CD4-positive, alpha-beta T cell treated with Interleukin-6 at 100 ng/mL for 8 hours (primary cell): ENCODE measurements at places on chromosomes 1 and 21.

GRCh38 chr1:175673371-175674150 is 69.8 kb downstream of the TNR start:
- DNase-seq, result no peak

- DNase-seq, result no peak
Observed at GRCh38 chr1:214952648-214953047, 129.9 kb upstream of the KCNK2 start.

GRCh38 chr1:201750934-201751333 is 78.0 kb upstream of the IPO9 start:
- DNase-seq, result no peak

DNA sequence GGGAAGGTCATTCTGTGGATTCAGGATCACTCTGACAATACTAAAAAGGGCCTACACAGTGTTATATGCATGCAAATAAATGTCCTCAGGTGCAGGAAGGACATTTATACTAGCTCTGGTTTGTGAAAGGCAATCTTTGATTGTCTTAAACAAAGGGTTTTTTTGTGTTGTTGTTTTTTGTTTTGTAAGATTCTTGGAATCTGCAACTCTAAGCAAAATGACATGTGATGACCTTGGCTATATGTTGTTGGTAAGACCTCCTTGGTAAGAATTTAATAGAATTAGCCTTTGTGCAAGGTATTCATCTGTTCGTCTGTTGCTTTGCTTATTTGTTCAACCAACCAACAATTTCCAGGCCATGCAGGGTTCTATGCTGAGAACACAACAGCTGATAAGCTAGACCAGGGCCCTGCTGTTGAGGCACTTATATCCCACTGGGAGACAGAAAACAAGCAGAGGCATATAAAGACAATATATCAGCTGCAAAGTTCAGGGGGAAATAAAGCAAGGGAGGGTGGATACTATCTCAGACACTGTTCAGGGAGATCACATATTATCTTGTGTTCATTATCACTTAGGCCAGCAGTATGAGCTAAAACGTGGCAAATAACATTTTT is 60.3 kb downstream of the FH start:
- DNase-seq, result no peak

GRCh38 chr1:110765640-110766335 is 91.0 kb upstream of the KCNA3 start:
- DNase-seq, result peak; percentile 68

DNA sequence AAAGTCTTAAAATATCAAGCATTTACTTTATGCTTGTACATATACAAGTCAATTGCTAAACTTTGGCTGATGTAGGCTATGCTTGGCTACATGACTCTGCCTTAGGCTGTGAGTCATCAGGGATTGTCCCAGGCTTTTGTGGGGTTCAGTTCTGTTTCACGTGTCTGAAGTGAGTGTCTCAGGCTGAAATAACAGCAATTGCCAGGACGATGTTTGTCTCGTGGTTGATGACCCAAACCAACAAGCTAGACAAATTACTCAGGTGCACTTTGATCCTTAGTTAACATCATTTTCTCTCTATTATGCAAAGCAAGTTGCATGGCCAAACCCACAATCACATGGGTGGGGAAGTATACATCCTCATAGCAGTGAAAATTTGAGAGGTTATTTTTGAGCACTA is 410.1 kb downstream of the BRINP3 start:
- DNase-seq, result no peak

DNA sequence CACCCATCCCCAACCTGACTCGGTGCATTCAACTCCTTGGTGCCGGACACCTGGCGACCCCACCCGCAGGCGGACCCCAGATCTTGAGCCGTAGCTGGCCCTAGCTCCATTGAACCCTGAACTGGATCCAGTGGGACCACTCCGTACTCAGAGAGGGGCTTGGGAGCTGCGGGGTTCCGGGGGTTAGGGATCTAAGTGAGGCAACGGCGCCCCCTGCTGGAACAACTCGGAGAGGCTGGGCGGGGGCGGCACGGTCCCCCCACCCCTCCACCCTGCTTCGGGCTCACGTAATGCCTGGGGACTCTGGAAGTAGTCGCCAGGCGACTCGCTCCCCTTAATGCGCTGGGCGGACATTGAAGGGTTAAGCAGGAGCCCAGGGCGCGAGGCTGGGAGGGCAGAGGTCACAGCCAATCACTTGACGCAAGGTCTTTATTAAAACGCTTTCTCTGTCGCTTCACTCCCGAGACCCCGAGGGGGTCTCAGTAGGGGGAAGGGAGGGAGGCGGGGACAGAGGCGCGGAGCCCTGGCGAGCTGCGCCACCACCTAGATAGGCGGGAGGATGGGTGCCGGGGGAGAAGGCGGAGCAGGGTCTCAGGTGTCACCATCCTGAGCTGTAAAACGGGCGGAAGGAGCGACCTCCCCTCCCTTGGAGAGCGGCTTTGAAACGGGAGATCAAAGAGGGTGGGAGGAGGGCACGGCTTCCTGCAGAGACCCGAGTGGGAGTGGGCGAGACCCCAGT is 704 bp upstream of the CRABP2 start:
- DNase-seq, result peak; percentile 55

DNA sequence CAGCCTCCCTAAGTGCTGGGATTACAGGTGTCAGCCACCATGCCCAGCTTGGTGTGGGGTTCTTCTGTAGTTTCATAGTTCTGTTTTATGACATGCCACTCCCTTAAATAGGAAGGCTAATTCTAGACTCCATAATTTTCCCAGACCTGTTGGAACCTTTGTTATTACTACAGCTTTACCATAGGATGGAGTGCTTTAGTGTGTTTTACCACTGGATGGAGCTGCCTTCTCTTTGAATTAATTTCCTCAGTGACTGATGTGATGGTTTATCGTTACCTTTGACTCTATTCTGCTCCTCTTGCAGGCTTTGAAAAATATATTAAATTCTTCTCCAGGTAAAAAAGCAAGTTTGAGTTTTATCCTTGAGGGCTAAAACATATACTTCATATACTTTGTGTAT is 84.6 kb upstream of the NEK7 start:
- DNase-seq, result no peak

DNA sequence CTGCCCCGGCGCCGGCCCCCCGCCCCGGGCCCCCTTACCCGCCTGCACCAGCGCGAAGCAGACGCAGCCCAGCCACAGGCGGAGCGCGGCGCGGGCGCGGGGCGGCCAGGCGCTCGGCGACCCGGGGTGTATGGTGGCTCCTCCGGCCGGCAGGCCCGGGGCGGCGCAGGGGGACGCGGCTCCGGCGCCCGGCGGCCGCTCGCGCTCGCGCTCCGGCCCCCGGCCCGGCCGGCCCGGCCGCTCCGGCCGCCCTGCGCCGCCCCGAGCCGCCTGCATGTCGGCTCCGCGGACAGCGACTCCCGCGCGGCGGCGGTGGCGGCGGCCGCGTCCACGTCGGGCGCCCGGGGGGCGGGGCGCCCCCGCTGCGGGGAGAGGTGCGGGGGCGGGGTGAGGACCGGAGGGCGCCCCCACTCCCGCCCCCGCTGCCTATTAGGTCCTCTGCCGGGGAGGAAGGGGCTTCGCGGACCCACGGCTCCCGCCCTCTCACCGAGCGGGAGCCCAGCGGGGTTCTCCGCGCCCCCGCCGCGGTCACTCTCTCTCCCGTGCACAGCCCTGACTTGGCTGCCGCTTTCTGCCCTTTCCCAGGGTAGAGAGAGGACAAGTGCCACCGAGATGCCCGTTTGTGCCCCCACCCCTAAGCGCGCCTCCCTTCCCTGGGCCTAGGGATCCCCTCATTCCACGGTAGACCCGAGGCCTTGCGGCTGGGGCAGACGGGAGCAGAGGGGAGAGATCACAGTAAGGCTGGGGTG is at the start of gene FNDC5:
Gene FNDC5, minus strand, starts transcription at position 298 of the 749 bp plus-strand sequence.
- no peak for DNase-seq

- peak; percentile 37 for DNase-seq
Observed at GRCh38 chr1:116375887-116376728, 3.1 kb downstream of the ATP1A1 start.

GRCh38 chr1:41762251-41762650 is 156.5 kb downstream of the HIVEP3 start:
- DNase-seq, result no peak

- DNase-seq, result no peak
Observed at GRCh38 chr1:16152481-16153087, 3.3 kb downstream of the EPHA2 start.

DNA sequence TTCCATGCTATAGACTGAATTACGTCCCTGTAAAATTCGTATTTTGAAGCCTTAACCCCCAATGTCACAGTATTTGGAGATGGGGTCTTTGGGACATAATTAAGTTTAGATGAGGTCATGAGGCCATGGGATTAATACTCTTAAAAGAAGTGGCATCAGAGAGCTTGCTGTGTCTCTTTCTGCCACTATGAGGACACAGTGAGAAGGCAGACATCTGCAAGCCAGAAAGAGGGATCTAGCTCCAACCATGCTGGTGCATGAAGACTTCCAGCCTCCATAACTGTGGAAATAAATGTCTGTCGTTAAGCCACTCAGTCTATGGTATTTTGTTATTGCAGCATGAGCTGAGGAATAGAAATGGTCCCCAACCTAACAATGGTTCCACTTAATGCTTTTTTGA is 99.0 kb downstream of the LTN1 start:
- DNase-seq, result no peak
